ENCODE measurements at places on chromosomes 6 and 20. TPM values are rescaled to one million over a fixed set of nuclear protein-coding genes. Genes with fewer than 3 reads are reported as not detected.

DNA sequence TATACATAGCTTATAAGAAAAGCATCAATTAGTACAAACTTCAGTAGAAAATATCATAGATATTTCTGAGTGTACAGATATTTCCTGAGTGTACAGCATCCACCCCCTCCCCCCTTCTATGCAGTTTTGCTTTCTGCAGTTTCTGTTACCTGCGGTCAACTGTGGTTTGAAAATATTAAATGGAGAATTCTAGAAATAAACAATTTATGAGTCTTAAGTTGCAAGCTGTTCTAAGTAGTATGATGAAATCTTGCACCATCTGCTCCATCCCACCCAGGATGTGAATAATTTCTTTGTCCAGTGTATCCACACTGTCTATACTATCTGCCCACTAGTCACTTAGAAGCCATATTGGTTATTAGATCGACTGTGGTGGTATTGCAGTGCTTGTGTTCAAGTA is 15.8 kb upstream of the GPR63 start:
- DNase-seq = no peak

DNA sequence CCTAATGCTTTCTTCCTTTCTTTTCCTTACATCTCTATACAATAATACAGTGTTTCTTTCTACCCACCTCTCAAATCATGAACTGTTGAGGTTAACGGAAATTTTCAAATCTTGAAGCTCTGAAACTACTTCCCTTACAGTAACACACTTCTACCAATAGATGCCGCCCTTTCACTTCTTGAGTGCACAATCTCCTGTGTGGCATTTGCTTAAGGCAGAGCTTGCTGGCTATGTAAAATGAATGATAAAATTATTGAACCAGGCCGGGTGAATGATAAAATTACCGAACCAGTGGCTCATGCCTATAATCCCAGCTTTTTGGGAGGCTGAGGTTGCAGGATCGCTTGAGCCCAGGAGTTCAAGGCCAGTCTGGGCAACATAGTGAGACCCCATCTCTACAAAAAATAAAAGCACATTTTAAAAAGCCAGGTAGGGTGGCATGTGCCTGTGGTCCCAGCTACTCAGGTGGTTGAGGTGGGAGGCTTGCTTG is 56.8 kb downstream of the KCNS1 start:
- peak; percentile 83 for DNase-seq

GRCh38 chr6:38035478-38035877 is 216.0 kb downstream of the ZFAND3 start:
- DNase-seq = no peak

DNA sequence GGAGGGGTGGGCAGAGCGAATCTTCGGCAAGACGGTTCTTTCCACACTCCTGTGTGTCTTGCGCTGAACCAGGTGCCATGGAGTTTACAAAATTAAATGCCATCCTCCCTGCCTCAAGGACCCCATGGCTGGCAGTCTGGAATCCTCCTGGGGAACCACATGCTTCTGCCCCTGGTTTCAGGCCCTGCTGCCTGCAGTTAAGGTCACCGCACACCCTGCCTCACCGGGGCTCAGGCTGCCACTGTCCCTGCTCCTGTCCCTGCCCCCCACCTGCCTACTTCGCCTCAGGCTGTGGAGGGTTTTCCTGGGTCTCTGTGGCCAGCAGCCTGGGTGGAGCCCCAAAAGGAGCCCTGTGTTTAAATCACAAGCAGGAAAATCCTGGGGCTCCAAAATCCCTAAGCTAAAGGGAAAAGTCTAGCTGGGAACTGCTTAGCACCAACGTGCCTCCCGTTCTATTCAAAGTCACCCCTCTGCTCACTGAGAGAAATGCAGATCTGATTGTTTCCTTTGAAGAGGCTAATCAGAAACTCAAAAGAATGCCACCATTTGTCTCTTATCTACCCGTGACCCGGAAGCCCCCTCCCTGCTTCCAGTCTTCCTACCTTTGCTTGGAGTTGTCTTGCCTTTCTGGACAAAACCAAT is 10.6 kb upstream of the TTLL2 start:
- no peak for DNase-seq

DNA sequence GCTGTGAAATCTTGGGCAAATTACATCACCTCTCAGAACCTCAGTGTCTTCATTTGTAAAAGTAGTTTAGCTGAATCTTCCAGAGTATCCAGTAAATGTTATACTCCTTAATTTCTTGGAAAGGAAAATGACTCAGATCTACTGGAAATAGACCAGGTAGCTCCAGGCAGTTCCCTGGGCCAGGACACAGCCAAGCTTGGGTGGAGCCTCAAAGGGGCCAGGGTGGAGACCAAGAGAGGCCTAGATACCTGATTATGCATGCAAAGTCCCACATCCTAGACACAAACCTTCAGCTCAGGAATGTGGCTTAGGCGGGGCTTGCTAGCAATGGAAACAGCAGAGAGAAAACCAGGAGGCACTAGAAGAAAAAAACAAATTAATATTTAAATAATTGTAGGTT is 272.8 kb downstream of the MAFB start:
- no peak for DNase-seq

- DNase-seq = no peak
Measured at GRCh38 chr6:97021194-97021593, 96.7 kb downstream of the KLHL32 start.

- DNase-seq = no peak
Measured at GRCh38 chr6:15631432-15631831, 31.4 kb downstream of the DTNBP1 start.

DNA sequence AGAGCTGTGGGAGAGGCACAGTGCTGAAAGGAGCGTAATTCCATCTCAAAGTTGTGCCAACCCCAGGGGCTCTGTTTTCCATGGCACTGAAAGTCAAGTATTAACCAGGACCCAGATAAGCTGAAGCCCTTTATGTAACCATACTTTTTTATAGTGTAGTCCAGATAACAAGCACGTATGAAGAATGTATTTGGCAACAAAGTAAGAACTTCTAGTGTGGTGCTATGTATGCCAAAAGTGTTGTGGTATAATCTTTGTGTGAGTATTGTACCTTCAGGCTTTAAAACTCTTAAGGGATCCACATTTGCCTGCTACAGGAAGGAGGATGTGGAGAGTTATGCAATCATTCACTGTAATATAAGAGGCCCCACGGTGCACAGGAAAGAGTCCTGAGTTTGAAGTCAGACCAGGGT is 129.4 kb downstream of the IBTK start:
- DNase-seq = no peak

GRCh38 chr6:43897571-43898302 is 127.7 kb downstream of the VEGFA start:
- DNase-seq = no peak

GRCh38 chr6:129667621-129668020 is 42.4 kb downstream of the ARHGAP18 start:
- DNase-seq = peak; percentile 50

GRCh38 chr20:32534661-32535240 is 50.4 kb downstream of the NOL4L start:
- DNase-seq = peak; percentile 86

DNA sequence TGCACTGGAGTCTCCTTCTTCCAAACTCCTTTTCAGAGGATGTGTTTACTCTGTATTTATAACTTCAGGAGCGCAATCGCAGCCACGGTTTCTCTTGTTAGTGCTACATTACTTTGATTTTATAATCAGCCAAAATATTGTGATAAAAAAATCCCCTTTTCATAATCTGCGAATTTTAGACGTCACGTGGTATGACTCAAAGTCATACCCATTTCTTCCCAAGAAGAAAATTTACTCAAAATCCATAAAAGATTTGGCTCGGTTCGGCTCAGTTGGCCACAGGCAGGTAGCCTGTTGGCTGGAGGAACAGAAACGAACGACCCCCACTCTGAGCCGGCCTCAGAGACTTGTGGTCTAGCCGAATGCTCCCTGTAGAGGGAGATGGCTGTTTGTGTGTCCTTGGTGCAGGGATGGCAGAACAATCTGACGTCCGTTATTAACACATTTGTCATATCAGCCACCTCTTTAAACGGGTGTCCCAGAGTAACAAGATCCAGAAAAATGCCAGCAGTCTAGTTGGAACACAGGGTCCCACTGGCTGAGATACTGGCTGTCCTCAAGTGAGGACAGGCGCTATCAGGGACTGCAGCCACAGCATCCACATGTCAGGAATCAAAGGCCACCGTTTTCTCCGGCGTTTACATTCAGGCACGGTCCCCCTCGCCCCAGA is 247.6 kb downstream of the DLL1 start:
- no peak for DNase-seq

GRCh38 chr6:72869621-72870020 is 247.8 kb downstream of the KCNQ5 start:
- DNase-seq = no peak

- DNase-seq = peak; percentile 66
Measured at GRCh38 chr20:4017051-4017712, 1.8 kb upstream of the RNF24 start.

GRCh38 chr20:50450881-50451752 is 59.1 kb upstream of the PTPN1 start:
- DNase-seq = peak; percentile 65

GRCh38 chr6:4350567-4351519 is 215.5 kb upstream of the ECI2 start:
- DNase-seq = no peak

DNA sequence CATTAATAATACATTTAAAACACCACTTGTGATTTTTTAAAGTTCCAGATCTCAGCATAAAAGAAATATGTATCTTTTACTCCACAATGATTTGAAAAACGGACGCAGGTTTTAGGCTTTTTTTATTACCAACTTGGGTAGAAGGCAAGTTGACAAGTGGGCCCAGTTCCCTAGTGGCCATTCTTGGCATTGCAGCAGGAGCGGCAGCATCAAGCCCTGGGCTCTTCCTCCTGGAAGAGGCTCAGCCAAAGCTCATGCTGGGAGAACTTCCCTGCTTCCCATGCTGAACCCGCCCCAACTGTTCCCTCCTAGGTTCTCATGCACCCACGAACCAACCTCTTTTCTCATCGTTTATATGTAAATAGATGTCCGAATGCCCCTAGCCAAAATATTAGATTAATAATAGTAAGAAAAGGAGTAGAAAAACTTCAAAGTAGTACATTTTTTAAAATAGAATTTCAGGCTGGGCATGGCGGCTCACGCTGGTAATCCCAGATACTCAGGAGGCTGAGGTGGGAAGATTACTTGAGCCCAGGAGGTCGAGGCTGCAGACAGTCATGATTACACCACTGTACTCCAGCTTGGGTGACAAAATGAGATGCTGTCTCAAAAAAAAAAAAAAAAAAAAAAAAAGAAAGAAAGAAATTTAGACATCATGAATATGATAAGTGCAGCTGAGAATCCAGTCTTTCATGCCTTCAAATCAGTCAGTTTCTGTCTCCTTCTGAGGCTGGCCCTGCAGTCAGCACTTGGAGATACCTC is 18.2 kb upstream of the MYB start:
- DNase-seq = peak; percentile 75

The HCRTR2 gene
- not detected for total RNA-seq

The EFCAB8 gene
- total RNA-seq = 0.54 TPM

The MOXD1 gene
- not detected for total RNA-seq

The SLC4A11 gene
- total RNA-seq = 1.9 TPM

The OPN5 gene
- not detected for total RNA-seq
